Cerebellar nuclear complex (tissue), 1 donor: ENCODE measurements at places on chromosomes 6 and 20.
A peak's percentile ranks its signal among the peaks of the same experiment; 100 is the strongest.

- no peak for DNase-seq
Observed at GRCh38 chr6:136408204-136408603, 118.6 kb upstream of the BCLAF1 start.

DNA sequence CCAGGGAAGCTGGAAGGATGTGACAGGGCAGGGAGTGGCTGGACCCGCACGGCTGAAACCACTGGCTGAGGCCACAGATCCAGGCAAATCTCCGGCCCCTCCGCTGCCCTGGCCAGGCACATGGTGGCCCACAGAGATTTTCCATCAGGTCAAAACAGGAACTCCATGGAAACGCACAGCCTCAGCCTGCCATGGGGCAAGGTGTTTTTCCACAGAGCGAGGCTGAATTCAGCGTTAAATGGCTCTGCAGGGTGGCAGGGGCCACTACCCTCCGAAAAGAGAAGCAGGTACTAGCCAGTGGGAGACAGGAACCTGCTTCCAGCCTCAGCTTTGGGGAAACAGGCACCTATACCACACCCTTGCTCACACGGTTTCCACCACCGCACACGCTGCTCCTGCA lies 53.1 kb downstream of the PREX1 start:
- no peak for DNase-seq

- no peak for DNase-seq
Observed at GRCh38 chr6:56804996-56805395, 149.9 kb upstream of the BEND6 start.

DNA sequence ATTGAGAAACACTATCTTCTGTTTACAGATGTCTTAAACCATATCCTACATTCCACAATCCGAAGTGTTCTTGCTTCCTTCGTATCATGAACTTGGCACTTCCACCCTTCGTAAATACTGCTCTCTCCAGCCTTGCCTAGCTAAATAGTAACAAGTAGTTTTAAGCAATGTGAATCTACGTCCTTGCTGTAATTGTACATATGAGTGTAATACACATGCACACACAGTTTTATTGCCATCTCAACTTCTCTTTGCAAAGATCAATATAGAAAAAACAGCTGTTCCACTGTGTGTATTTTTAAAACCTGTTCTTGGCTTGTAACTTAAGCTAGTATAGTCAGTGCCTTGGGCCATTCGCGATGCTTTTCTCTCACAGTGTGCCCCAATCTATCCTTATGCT lies 1524.7 kb downstream of the GRIK2 start:
- no peak for DNase-seq

- DNase-seq = no peak
Observed at GRCh38 chr20:43190332-43190953, 737 bp upstream of the PTPRT start.

- DNase-seq = no peak
Observed at GRCh38 chr6:54515713-54516112, 207.5 kb downstream of the TINAG start.

DNA sequence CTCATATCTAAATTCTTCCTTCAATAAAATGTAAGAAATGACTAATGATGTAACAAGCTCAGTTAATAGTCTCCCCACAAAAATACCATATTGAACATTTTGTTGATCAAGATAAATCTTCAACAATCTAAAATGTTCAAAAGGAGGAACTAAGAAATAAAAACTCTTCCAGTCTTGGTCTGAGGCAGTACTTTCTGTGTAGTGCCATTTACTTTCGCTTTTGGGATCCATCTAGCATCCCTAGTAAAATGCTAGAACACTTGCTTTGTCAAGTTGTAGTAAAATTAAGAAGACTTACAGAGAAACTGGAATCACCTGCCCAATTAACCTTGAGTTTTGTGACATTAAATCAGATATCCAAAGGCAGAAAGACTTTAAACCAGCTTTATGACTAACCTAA lies 246.4 kb downstream of the KHDRBS2 start:
- DNase-seq = no peak

- no peak for DNase-seq
Observed at GRCh38 chr20:59192533-59192896, 28.9 kb downstream of the ZNF831 start.

DNA sequence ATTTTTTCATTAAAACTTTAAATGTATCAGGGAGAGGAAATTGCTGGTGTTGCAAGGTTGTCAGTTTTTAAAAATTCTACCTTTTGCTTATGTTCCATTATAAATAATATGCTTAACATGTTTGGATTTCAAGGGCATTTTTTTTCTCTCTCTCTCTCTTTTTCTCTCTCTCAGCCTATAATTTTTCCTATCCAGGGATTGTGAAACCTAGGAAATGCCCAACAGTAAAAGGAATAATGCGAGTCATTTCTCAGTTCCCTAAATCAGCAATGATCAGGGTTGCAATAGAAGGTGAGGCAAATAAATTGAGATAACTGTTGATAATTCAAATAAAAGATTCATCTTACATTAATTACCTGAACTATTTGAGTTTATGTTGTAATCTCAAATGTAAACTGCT lies 53.2 kb upstream of the IFNGR1 start:
- DNase-seq = no peak

- no peak for DNase-seq
Observed at GRCh38 chr6:167481307-167481926, 156.5 kb downstream of the TTLL2 start.

DNA sequence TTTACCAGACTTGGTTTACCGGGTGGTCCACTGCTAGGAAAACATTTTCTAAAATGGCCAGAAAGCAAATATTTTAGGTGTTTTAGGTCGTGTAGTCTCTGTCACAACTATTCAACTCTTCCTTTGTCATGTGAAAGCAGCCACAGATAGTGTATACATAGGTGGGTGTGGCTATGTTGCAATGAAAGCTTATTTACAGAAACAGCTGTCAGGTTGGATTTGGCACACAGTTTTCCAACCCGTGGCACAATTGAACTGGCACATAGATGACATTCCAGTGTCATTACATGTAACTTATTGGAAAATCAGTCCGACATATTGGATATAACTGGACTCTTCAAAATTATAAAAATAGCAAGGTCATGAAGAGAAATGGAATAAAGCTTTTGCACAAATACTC lies 68.9 kb upstream of the KCNQ5 start:
- no peak for DNase-seq

GRCh38 chr20:34459209-34459897 lies 56.9 kb upstream of the DYNLRB1 start:
- DNase-seq = no peak

- no peak for DNase-seq
Observed at GRCh38 chr6:157097255-157097955, 225.9 kb downstream of the TMEM242 start.

- DNase-seq = no peak
Observed at GRCh38 chr6:53273370-53273769, 75.4 kb downstream of the ELOVL5 start.

DNA sequence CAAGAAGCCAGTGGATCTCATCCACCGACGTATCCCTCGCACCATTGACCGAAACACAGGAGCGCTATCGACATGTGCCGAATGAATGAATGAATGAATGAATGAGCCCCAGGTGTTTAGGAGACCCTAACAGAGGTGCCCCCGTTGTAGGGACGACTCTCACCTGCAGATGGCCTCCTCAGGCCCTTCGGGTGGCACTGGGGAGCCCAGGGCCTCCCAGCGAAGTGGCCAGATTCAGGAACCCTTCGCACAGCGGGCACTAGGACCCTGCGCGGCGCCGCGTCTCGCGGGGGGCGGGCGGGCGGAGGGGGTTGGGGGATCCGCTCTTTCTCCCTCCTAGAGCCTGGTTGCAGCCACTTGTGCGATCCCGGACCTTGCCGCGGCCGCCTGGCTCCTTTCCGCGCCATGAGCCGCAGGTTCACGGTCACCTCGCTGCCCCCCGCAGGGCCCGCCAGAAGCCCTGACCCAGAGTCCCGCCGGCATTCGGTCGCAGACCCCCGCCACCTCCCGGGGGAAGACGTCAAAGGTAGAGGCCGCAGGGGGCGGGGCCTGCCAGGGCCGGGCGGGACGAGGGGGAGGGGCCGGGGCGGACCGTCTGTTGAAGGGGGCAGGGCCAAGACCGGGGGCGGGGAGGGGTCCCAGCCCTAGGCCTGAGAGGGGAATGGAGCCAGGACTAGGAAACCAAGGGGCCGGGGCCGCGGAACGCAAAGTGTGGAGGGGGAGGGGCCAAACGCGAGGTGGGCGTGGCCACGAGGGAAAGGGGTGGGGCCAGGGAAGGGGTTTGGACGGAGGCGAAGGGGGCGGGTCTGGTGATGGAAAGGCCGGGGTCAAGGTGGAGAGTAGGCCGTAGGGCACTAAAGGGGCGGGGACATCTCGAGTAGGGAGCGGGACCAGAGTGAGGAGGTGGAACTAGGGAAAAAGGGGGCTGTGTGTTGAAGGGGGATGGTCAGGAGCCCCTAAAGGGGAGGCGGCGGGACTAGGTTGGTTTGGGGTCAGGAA lies 7.4 kb upstream of the SLC12A5 start:
- DNase-seq = no peak

- no peak for DNase-seq
Observed at GRCh38 chr6:133567636-133568035, 321.3 kb upstream of the TCF21 start.

- no peak for DNase-seq
Observed at GRCh38 chr6:148055419-148055818, 287.2 kb upstream of the SASH1 start.

GRCh38 chr6:123226398-123226797 lies 230.4 kb downstream of the CLVS2 start:
- no peak for DNase-seq

GRCh38 chr6:41936073-41936837 lies 5.4 kb downstream of the CCND3 start:
- peak; percentile 37 for DNase-seq

DNA sequence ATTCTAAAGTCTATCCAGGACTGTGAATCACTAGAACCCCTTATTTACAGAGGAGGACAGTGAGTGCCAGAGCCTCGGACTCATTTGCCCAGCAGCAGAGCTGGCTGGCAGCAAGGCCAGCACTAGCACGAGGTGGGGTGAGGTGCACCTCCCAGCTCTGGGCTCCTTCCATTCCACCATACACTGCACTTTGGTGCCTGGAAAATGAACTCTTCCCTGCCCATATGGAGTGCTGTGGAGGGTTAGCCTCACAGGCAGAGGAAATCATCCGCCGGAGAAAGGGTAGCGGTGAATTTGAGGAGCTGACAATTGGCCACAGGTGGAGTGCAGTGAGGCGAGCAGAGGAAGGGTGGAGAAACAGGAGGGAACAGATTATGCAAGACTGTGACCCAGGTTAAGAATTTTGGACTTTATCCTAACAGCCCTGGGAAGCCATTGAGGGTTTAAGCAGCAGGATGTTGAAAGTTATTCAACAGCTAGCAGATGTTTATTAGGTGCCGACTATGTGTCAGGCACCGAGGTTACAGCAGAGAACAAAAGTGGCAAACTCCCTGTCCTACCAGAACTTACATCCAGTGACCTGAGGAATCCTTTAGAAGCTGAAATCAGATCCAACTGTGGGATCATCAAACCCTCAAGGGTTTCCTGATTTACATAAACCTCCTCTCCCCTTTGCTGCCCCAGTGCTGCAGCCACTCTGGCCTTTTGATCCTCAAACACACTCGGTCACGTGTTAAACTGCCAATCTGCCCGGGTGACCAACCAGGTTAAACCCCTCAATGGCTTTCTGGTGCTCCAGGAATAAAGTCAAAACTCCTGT lies 6.2 kb downstream of the TRIM26 start:
- no peak for DNase-seq

DNA sequence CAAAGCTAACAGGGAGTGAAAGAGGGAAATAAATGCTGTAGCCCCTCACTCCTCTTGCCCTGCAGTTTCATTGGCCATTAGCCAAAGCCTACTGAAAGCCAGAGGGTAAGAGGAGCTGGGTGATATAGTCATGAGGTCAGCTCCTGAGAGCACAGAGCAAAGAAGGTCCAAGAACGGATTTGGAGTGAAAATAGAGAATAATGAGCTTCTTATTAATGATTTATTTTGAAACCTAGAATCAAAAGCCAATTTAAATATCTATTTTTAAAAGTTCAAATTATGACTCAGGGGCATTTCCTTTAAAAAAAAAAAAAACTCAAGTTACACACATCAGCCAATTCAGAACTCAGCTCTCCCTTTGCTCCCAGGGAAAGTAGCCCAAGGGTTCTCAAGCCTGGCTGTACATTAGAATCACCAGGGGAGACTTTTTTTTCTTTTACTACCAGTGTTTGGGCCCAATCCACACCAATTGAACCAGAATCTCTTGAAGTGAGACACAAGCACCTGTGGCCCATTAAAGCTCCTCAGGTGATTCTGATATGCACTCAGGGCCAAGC lies 79.1 kb downstream of the SNAP25 start:
- no peak for DNase-seq

DNA sequence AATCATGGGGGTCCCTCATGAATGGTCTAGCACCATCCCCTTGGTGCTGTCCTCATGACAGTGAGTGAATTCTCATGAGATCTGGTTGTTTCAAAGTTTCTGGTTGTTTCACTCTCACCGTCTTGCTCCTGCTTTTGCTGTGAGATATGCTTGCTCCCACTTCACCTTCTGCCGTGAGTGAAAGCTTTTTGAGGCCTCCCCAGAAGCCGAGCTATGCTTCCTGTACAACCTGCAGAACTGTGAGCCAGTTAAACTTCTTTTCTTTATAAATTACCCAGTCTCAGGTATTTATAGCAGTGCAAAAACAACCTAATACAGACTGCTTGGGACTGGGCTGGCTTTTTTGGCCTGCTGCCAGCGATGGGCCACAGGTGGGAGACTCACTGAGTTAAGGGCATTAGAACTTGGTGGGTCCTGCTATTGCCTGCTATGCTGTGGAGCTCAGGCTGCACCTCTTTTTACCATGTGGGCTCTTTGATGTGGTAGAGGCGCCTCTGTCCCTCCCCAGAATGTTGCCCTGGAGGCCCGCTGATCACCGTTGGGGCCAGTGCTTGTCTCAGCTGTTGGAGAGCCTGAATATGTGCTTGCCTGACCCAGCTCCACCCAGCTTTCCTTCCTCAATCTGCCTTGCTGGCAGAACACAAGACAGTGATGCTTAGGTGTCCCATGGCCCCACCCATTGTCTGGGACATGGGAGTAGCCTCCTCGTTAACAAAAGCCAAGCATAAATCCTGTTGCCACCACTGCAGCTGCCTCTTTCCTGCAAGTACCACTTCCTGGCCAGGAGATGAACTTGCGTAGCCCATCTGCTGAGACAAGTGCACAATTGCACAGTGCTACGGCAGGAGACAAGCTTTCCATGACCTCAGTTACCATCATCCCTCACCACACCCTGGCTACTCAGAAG lies 47.1 kb downstream of the IGF2R start:
- no peak for DNase-seq

DNA sequence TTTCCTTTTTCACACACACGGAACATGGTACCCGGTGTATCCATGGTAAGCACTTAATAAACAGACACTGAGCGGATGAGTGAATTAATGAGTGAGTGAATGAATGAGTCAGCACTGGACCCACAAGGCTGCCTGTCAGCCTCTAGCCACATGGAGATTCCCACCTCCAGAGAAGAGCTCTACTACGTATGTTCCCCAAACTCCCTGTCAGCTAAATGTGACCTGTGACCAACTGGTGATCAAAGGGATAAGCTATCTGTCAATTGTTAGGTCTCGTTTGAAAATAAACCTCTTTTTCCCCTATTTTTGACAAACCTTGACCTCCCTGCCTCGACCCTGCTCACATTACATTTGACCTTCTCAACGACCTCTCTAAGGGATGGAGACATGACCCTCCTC lies 24.5 kb upstream of the TAF8 start:
- DNase-seq = no peak

GRCh38 chr20:41044409-41045062 lies 15.9 kb downstream of the TOP1 start:
- DNase-seq = no peak

- DNase-seq = no peak
Observed at GRCh38 chr6:169371344-169372127, 117.9 kb upstream of the THBS2 start.

- no peak for DNase-seq
Observed at GRCh38 chr6:166365221-166365620, 17.5 kb downstream of the MPC1 start.
